ENCODE measurements at places on chromosomes 13 and 19. TPM values are rescaled to one million over a fixed set of nuclear protein-coding genes. Genes with fewer than 3 reads are reported as not detected.
A peak's percentile ranks its signal among the peaks of the same experiment; 100 is the strongest.

DNA sequence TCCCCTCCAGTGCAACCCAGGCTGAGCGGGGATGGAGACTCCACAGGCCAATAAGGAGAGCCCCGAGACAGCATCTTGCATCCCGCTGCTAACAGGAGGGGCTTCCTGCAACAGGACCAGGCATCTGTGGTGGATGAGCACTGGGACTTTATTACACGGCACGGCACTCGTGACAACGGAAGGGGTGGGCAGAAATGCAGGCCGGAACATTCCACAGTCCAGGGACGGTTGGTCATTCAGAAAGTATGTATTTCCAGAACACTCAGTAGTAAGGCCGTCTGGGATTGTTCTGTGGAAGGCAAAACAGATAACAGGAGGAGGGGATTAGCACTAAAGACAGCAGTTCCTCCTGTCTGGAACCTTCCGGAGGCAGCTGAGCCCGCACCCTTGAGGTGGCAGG lies 3.3 kb upstream of the TM6SF2 start:
- no peak for DNase-seq

GRCh38 chr13:66154354-66154753 lies 1075.8 kb downstream of the PCDH9 start:
- no peak for DNase-seq

Gene TJP3
- 0.32 TPM for total RNA-seq

DNA sequence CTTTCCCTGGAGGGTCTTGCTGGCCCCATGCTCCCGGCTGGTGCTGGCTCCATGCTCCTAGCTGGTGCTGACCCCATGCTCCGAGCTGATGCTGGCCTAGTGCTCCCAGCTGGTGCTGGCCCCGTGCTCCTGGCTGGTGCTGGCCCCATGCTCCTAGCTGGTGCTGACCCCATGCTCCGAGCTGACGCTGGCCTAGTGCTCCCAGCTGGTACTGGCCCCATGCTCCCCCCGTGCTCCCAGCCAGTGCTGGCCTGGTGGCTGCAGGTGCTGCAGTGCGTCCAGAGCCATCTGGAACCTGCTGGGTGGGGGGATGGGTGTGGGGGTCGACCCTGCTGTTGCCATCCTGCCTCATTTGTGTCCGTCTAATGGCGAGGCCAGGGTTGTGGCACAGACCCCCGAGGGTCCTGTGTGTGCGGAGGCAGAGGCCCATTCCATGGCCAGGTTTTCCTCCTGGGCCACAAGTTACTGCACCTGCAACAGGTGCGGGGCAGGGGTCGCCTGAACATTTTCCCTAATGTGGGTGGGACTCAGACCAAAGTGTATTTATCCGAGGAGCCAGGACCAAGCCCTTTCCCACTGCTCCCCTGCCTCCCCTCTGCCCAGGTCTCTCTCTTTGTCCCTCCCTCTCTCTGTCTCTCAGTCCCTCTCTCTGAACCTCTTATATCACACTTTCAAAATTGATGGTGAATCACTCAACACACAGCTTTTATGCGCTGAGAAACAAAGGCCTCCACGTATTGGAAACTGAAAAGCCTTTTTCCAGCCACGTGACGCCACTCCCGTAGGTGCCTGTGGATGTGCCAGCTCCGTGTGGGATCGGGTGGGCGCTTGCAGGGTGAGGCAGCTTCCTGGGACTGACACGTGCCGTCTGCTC lies 45.1 kb downstream of the MCF2L start:
- no peak for DNase-seq

GRCh38 chr13:88552966-88553365 lies 881.8 kb downstream of the SLITRK5 start:
- no peak for DNase-seq

DNA sequence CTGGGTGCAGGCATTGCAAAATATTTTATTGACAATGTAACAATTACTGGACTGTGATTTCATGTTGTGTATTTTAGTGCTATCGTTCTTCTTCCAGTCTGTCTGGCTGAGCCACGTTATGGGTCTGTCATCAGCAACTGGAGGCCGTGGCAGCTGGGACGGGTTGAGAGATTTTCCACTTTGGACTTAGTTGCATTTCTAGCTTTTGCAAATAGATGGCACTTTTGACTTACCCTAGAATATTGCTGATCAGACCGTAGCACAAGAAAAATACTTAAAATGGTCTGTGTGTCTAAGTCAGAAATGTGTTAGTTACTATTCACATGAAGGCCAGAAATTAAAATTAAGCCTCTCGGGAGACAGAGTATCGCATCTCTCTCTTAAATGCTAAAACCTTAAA lies 211.1 kb downstream of the TEX29 start:
- DNase-seq: no peak

DNA sequence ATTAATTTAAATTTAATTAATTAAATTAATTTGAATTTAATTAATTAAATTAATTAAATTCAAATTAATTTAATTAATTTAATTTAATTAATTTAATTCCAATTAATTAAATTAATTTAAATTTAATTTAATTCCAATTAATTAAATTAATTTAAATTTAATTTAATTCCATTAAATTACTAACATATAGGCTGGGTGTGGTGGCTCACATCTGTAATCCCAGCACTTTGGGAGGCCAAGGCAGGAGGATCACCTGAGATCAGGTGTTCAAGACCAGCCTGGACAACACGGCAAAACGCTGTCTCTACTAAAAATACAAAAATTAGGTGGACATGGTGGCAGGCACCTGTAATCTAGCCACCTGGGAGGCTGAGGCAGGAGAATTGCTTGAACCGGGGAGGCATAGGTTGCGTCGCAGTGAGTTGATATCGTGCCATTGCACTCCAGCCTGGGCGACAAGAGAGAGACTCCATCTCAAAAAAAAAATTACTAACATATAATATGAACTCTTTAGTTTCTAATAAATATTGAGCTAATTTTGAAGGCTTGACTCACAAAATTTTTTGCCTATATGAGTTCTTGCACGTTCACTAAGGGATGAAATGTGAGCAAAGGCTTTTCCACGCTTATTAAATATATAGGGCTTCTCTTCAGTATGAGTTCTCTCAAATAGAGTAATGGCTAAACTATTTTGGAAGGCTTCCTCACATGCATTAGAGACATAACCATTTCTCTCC lies 9.0 kb upstream of the USP29 start:
- DNase-seq: no peak

- DNase-seq: no peak
Observed at GRCh38 chr19:23571175-23571574, 115.8 kb downstream of the ZNF675 start.

DNA sequence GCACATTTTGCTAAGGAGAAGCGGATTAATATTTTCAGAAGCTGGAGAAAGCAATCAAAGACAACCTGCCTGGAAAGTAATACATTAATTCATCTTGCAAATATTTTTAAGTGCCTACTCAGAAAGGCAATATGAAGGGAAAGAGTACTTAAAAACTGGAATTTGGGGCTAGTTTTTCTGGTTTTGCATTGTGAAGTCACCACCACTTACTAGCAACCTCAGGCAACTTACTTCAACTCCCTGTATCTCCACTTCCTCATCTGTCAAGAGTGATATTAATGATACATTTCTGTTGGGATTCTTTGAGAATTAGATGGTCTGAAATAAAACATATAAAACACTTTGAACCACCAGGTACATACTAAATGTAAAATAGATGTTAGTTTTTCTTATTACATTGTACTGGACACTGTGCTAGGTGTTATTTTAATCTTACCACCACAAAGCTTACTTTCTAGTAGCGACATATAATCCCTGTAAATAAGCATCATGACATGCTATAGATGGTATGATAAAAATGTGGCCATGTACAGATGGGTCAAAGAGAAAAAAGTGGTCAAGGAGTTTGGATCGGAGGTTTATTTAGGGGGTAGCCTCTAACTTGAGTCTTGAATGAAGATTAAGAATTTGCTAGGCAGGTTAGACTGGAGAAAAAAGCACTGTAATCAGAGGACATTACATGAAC lies 101.2 kb downstream of the SPRY2 start:
- no peak for DNase-seq

GRCh38 chr19:8161135-8161646 lies 11.8 kb upstream of the FBN3 start:
- DNase-seq: no peak

GRCh38 chr13:63287926-63288325 lies 1872.3 kb upstream of the PCDH20 start:
- DNase-seq: no peak

- DNase-seq: peak; percentile 92
Observed at GRCh38 chr19:50203281-50204080, at the start of gene MYH14. MYH14 (plus strand) TSS chr19:50203622; CDS start chr19:50210366, 6,744 bp downstream.

DNA sequence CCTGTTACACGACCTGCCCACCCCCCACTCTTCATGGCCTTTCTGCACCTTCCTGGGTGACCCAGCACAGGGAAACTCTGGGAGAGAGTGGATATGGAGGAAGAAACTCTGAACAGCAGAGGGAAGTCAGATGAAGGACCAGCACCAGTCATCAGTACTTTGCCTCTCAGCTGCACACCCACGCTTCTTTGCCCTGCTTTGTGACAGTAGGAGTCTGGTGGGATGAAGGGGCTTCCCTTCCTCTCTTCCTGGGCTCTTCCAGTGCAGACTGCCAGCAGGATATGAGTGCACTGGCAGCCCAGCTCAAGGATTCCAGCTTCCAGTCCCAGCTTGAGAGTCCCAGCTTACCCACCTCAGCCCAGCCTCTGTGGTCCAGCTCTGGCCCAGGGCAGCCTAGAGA lies 68.9 kb downstream of the CRYL1 start:
- no peak for DNase-seq

Gene OR7A10
- not detected for total RNA-seq

DNA sequence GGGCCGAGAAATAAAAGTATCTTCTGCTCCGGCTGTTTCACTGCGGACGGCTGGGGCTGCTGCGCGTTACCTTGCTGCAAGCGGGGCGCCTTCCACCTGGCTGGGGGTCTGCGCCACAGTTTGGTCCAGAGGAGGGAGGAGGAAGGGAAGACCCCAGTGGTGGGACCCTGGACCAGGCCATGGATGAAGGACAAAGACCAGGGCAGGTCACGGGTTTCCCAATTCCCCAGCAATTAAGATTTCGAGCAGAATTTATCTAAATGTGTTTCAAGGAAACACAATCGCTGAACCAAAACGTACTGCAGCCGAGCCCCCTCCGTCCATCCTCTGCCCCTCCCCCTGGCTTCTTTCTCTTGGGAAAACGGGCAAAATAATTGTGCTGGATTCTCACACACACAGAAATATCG lies 2.9 kb downstream of the SOX1 start:
- no peak for DNase-seq

DNA sequence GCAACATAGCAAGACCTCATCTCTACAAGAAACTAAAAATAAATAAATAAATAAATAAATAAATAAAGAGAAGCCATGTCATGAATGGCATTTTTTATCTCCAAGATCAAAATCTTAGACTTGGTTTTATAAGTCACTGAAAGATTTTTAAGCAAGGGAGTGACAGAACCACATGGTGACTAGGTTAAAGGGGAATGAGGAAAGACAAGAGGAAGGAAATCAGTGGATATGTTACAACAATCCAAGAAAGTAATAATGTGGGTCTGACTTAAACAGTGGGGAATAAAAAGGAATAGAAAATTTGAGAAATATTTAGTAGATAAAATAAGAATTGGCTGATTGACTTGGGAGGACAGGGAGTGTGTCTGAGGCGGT lies 18.8 kb upstream of the MED4 start:
- DNase-seq: no peak

Gene ERICH4
- total RNA-seq: not detected

Gene PCDH8
- not detected for total RNA-seq

Gene F7
- total RNA-seq: 0.16 TPM

Gene PLK5
- total RNA-seq: not detected

GRCh38 chr19:53982611-53983010 lies 8.8 kb upstream of the CACNG6 start:
- peak; percentile 81 for DNase-seq

DNA sequence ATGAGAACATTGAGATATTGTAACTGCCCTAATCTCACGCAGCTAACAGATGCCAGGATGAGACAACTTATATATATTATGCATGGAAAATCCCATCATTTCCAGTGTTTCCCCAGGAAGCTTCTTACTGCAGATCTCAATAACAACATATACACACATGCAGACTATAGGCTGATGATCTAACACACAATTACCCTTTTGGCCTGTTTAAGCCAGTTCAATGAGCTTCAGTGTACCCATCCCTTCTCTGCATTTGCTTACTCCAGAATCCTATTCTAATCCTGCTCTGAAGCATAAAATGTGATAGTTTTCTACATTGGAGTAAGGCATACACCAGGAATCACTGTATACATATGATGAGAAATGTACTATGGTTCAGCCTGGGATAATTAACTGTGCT lies 489.4 kb downstream of the SUCLA2 start:
- DNase-seq: no peak

Gene SIGLEC5
- 0.71 TPM for total RNA-seq

GRCh38 chr13:113923376-113924063 lies 50.4 kb downstream of the C13orf46 start:
- DNase-seq: no peak

- no peak for DNase-seq
Observed at GRCh38 chr19:14406645-14407401, 12.3 kb downstream of the DDX39A start.

- no peak for DNase-seq
Observed at GRCh38 chr19:29687244-29687896, 22.1 kb downstream of the PLEKHF1 start.

Gene ZNF234
- total RNA-seq: 9.6 TPM
